ENCODE measurements at places on chromosomes 2 and 18.

DNA sequence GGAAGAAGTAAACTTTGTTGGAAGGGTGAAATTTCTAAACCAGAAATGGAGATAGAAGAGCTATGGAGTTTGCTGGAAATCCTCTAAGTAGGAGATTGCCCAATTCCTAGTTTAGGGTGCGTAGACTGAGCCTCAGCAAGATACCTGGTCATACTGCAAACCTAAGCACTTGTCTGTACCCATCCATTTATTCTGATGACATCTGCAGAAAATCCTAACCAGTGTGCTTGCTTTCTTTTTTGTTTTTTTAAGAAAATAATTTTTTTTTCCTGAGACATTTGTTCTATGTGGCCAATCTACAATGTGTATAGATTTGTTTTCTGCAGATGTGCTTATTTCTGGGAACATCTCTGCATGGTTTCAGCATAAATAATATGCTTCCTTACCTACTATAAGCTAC is 144.7 kb downstream of the LYPD6B start:
- no peak for DNase-seq

DNA sequence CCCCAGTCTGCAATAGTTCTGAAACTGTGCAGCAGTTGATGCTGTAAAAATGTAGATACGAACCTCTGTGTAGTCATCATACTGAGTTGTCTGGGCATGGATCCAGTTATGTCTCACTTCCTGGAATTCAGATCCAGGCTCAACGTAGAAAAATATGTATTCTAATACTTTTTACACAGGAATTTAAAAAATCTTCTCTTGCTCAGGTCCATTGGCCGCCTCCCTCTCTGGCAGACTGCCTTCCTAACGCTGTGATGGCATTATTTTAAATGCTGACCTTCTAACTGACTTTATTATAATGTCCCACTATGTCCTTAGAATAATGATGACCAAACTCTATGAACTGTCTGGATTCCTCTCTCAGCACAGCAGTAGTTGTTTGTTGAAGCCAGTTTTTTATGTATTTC is 119.6 kb downstream of the FEZ2 start:
- peak; percentile 64 for DNase-seq

DNA sequence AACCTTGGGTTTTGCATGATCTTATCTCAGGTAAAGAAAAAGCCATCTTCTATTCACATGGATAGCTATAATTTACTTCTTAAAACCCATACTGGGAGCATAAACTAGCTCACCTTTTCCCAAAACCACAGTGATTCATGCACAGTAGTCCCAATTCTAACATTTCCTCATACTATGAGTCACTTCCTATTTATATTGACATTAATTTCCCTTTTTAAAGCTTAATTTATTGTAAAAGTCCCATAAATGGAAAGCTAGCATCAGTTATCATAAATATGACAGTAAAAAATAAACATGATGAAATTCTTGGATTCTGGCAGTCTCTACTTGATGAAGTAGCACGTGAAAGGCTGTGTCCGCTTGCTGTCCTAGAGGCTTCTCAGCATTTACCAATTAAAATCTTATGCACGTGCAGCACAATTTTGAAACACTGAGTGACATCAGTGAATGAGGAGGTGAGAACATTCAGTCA is 180.1 kb downstream of the CDH2 start:
- DNase-seq = peak; percentile 12

GRCh38 chr2:162301151-162301804 is 17.2 kb downstream of the IFIH1 start:
- peak; percentile 74 for DNase-seq

GRCh38 chr2:8653485-8653884 is 28.4 kb upstream of the ID2 start:
- no peak for DNase-seq

- DNase-seq = no peak
Observed at GRCh38 chr2:144625626-144626025, 105.7 kb upstream of the ZEB2 start.

DNA sequence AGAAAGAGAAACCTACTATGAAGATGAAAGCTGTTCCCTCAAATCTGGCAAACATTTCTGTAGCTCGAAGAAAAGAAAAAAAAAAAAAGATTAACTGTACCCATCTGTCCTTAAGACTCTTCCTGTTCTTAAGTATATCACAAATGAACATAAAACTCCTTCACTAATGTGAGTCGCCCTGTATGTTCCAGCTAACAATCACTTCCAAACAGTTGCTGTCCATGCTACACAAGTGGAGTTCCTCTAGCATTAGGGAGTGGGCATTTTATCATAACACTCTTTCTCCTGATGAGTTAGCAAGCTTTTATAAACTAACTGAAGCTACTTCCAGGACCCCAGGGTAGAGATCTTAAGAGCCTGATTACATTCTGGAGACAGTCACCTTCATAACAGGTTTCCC is 5.8 kb downstream of the CUL3 start:
- no peak for DNase-seq

GRCh38 chr2:238466243-238466756 is 39.6 kb downstream of the ASB1 start:
- no peak for DNase-seq

- DNase-seq = no peak
Observed at GRCh38 chr18:76472829-76473228, 22.2 kb downstream of the ZNF516 start.

Measured in A673 (cell line).